Activated CD4-positive, alpha-beta T cell treated with anti-CD3 and anti-CD28 coated beads, Interleukin-2, amount 50 U/mL, for 48 hours (primary cell): ENCODE measurements at places on chromosomes 3 and 15.

GRCh38 chr3:144079634-144080033, 108.0 kb downstream of the DIPK2A start:
- DNase-seq = no peak

- no peak for DNase-seq
These were observed 75.6 kb upstream of the GOLGA8B start for GRCh38 chr15:34659056-34659455.

DNA sequence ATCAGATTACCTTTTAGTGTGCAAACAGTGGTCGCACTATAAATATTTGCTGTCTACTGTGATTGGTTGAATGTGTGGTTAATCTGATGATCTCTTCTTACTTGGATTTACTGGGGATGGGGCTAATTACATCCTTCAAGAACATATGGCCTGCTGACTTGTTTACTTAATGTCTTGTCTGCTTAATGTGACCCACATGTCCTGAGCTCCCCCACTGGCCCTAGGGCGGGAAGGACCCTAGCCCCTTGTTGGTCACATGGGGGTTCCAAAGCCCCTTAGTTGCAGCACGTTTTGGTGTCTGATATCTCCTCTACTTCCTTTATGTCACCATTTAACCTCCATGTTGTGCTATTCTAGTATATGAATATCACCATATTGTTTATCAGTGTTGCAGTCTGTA, 17.8 kb upstream of the P2RY12 start:
- DNase-seq = no peak

DNA sequence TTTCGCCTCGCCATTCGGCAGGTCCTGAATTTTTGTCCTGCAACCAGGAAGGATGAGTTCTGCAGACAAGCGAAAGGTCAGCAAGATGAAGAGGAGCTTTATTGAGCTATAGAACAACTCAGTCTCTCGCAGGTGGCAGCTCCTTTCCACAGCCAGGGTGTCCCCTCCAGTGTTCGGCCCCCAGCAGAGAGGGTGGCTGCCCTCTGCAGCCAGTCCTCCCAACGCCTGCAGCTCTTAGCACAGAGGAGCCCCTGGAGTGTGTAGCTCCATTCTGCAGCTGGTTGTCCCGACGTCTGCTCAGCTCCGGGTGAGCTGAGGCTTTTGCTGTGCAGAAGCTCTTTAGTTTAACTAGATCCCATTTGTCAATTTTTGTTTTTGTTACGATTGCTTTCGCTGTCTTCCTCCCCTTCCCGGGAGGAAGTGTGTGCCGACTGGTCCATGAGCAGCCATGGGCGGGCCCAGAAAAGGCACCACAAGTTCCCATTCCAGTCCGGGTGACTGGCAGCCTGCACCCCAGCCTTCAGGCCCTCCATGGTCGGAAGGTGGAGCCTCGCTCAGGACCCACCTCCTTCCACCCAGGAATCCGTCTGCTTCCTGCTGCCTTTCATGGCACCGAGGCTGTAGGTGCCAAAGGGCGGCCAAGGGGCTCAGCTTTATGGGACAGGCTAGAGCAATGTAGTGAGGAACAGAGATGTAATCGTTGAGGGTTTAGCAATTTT, 497.8 kb upstream of the CNTN4 start:
- DNase-seq = no peak

DNA sequence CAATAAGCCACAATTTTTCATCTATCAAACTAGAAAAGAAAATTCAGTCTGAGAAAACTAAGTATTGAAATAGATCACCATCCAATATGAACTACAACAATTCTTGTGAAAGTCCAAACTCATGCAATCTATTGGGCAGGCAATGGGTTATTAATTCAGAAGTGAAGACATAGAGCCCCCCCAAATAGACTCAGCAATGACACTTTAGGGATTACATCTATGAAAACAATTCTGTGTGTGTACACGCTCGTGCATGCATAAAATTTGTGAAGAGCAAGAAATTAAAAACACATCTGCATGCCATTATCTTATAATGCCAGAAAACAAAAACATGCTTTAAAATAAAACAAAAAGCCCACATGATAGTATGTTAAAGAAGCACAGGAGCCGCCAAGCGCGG, 151.3 kb downstream of the NR1I2 start:
- DNase-seq = no peak

GRCh38 chr3:98343647-98344507, 9.8 kb upstream of the OR5K4 start:
- peak; percentile 37 for DNase-seq

DNA sequence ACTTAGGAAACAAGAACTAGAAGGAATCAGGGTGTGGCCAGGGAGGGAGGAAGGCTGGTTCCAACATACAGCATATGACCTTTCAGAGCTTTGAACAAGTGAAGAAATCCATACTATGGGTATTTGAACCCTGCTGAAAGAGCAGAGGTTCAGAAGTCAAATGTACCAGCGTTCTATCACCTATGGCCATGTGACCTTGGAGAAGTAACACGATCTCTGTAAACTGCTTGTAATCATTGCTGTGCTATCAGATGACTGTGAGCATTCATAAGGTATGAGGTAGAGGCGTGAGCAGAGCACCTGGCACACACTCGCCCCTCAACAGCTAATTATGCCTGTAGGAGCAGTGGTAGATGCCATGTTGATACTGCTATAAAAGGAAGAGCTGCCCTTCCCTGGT, 55.2 kb downstream of the KLHL6 start:
- DNase-seq = no peak

DNA sequence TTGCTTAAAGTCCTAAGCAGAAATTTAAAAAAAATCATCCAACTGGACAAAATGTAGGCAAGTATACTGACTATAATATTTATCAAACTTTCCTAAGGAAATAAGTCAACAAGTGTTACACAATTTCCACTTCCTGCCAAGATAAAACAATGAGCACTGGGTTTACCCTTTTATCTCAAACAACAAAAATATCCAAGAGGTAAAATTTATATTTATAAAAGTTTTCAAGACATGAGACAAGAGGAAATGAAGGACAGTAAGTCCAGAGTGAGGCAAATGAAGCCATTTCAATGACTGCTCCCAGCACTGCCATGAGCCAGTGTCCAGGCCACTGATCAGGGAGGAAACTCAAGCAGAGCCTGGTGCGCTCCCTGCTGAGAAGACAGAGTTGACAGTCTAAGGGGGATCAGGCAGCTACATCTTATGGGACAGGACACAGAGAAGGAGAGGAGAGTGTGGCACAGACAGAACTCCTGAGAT, 439.4 kb downstream of the RAP2B start:
- DNase-seq = no peak

DNA sequence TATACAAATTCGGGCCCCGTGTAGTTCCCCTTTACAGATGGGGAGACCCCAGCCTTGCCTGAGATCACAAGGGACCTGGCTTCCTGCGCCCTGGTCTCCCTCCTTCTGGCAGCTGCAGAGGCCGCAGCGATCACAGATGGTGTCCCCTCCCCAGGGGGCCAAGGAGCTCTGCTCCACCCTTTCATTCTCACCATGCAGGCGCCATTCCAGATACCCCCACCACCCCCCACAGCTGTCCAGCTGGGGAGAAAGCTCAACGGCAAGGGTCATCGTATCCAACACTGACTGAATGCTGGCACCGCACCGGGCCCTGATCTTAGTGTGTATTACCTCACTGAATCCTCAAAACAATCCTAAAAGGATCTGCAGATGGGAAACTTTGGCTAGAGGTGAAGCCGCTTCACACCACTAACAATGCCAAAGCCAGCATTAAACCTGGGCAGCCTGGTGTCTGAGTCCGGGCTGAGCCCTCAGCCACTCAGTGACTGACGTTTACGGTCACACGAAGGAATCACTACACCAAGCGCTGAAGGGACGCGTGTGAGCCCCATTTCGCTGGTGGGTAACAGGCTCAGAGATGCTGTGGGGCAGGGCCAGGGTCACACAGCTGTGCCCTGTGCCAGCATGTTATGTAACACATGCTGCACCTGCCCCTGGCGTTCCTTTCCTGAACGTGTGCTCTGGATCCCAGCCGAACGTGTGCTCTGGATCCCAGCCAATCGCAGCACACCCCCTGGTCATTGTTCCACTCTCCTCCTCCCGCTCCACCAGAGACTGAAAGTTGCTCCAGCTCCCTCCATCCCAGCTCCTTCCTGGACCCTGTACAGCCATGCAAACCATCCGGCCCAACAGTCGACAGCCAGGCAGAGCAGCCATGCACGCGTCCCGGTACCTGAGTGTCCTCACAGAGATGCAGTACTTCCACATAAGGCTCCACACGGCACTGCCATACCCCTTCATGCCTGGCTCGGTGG, 51.8 kb downstream of the IQSEC1 start:
- no peak for DNase-seq

- no peak for DNase-seq
These were observed 7.2 kb upstream of the DYNC1LI1 start for GRCh38 chr3:32577581-32578556.

GRCh38 chr15:44207643-44208042, 12.6 kb upstream of the FRMD5 start:
- no peak for DNase-seq

GRCh38 chr15:77869021-77869895, 208.3 kb downstream of the TBC1D2B start:
- DNase-seq = no peak

DNA sequence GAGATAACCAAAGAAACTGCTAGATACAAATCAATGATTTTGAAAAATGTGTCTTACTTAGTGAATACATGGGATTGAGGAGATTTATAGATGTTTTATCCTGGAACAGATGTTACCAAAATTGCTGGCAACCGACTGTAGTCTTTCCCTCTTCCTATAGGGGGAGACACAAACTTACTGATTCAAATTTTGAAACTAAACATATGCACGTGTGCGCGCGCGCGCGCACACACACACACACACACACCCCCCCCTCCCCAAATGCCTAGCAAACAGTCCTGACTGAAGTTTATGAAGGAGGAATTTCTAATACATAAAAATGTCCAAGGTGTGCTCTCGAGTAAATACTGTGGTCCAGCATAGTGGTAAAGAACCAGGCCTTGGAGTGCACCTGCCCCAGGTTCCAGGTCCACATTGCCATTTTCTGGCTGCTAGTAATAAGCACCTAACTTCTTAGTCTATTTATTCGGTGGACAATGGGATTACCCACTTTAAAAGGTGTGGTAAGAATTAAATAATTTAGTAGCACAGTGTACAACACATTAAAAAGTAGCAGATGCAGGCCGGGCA, 18.5 kb upstream of the C3orf62 start:
- DNase-seq = peak; percentile 31

- no peak for DNase-seq
These were observed 17.9 kb upstream of the AVEN start for GRCh38 chr15:34056911-34057310.

GRCh38 chr3:114838025-114838424, 309.1 kb downstream of the ZBTB20 start:
- DNase-seq = no peak

DNA sequence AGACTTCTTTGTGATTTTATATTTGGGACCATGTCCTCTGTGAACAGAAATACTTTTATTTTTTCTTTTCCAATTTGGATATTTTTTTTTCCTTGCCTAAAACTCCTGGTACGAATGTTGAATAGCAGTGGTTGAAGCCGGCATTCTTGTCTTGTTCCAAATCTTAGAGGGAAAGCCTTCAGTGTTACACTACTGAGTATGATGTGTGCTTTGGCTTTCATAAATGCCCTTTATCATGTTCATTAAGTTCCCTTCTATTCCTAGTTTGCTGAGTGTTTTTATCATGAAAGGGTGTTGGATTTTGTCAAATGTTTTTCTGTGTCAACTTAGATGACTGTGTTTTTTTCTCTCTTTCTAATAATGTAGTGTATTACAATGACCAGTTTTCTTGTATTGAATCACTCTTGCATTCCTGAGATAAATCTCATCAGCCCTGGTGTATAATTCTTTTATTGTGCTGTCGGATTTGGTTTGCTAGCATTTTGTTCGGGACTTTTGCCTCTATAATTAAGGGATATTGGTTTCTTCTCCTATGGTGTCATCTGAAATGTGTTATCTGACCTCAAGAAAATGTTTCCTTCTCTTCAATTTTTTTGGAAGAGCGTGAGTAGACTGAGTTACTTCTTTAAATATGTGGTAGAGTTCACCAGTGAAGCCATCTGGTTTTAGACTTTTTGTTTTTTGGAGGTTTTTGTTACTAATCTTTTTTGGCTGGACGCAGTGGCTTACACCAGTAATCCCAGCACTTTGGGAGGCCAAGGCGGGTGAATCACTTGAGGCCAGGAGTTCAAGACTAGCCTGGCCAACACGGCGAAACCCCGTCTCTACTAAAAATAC, 33.3 kb downstream of the MAP1A start:
- no peak for DNase-seq

GRCh38 chr3:60045686-60046085, 995.9 kb upstream of the CFAP20DC start:
- no peak for DNase-seq

- DNase-seq = no peak
These were observed 201.3 kb upstream of the PRICKLE2 start for GRCh38 chr3:64426551-64426950.

DNA sequence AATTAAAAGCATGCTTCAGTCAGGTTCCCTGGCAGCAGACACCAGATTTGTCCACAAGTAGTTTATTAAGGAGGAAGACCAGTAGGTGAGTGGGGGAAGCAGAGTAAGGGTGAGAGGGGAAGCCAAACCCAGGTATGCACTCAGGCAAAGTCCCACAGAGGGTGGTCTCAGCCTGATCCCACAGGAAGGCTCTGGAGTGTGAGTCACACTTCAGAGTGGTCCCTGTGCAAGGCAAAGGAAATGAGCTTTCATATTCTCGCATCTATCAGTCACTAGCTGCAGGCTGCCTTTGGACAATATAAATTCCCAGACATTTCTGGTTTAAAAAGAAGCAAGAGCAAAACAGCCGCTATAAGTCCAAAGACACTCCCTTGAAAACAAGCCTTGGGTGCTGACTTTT, 78.5 kb downstream of the TRANK1 start:
- no peak for DNase-seq

DNA sequence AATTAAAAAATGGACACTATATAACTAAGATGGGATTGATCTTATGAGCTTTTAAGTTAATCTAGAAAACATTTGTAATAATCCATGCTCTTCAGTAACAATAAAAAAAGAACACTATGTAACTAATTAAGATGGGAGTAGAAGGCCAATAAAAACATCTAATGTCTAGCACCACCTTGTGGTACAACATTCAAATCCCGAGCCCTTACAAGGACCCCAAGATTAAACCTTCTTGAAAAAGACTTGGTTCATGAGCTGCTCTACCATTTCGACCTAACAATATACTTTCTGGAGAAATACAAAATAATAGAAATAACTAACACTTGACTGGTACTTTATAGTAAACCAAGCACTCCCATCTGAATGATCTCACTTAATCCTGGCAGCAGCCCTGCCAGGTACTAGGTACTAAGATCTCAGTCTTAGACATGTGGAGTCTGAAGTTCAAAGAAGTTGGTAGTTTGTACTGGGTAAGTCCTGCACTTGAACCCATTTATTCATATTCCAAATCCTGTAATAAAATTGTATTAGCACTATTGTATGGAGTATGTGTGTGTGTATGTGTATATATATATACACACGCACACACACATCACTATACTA, 21.8 kb downstream of the METTL6 start:
- DNase-seq = no peak

- DNase-seq = no peak
These were observed at the start of gene SLITRK3 for GRCh38 chr3:165195640-165196576. Gene SLITRK3 (minus strand): TSS chr3:165196384. CDS start chr3:165190830, 5,554 bp downstream.

- DNase-seq = no peak
These were observed 1047.3 kb downstream of the MCTP2 start for GRCh38 chr15:95278532-95279245.

- no peak for DNase-seq
These were observed 67.6 kb downstream of the MITF start for GRCh38 chr3:69806735-69807438.

GRCh38 chr15:42066764-42067415, 27.5 kb downstream of the PLA2G4D start:
- no peak for DNase-seq

- no peak for DNase-seq
These were observed 347.9 kb upstream of the STAC start for GRCh38 chr3:36032180-36033047.
